NCI-H460 (cell line): ENCODE measurements at places on chromosomes 2 and 18. TPM values are rescaled to one million over a fixed set of nuclear protein-coding genes. Genes with fewer than 3 reads are reported as not detected.
A peak's percentile ranks its signal among the peaks of the same experiment; 100 is the strongest.

- DNase-seq = peak; percentile 45
Observed at GRCh38 chr18:7789856-7790552, 222.9 kb downstream of the PTPRM start.

DNA sequence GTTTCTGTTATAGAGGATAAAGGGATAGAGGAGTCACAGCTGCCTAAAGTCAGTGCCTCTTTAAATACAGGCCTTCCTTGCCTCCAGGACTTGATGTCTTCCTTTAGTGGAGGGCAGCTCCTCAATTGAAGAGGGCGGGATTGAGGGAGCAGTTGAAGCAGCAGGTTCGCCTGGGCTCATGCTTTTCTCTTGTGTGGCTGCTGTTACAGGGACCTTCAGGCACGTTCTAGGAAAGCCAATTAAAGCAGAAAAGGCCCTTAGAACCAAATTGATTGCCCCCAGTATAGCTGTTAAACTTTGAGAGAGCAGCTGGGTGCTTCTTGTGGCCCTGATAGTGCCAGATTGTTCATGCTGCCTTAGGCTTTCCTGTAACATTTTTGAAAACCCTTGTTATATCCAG, 42.0 kb upstream of the LTBP1 start:
- DNase-seq = no peak

GRCh38 chr2:32342801-32343200, 14.0 kb upstream of the BIRC6 start:
- DNase-seq = no peak

DNA sequence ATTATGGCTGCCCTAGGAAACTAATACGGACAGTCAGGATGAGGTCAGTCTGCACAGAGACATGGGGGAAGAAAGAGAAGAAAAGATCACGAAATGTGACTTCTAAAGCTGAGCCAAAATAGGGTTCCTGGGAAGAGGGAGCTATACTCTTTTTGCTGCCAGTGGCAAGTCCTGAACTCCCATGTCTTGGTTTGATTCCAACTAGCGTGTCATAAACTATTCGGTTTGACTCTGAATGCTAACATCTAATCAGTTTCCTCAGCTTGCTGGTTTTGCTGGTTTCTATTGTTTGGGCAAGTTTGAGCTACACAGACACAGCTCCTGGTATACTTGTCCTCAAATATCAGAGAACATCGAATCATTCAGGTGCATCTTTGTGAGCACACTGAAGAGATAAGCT, 80.5 kb upstream of the CYP1B1 start:
- no peak for DNase-seq

DNA sequence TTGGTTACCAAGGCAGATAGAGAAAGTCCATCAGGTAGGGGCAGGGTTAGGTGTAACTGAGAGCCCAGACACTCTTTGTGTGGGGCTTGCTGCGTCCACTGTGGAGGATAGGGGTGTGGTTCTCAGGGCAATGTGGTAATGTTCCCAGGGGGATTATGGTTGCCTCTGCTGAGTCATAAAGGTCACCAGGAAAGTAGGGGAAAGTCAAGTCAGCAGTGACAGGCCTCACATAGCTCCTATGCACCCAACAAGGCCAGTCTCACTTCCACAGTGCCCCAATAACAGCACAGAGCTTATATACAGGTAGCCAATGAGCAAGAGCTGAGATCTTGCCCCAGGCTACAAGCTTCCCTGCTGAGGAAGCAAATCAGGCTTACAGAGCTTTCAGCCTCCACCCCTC, 1438.0 kb upstream of the ZEB2 start:
- peak; percentile 7 for DNase-seq

DNA sequence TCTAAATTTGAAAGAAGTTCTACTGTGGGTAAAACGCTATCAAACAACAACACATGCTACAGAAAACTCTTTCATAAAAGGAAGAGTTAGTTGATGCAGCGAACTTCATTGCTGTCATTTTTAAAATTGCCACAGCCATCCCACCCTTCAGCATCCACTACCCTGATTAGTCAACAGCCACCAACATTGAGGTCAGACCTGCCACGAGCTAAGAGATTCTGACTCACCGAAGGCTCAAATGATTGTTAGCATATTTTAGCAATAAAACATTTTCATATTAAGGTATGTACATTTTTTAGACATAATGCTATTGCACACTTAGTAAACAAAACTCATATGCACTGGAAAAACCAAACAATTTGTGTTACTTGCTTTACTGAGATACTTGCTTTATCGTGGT, 347.1 kb downstream of the CLIP4 start:
- DNase-seq = no peak

The EHD3 gene
- total RNA-seq = 3.3 and 3.7 TPM in 2 replicates
